Stimulated activated CD8-positive, alpha-beta memory T cell treated with anti-CD3 and anti-CD28 coated beads, Interleukin-7, amount 100 ng/mL, for 24 hours (primary cell): ENCODE measurements at places on chromosomes 16 and 17.
A peak's percentile ranks its signal among the peaks of the same experiment; 100 is the strongest.

DNA sequence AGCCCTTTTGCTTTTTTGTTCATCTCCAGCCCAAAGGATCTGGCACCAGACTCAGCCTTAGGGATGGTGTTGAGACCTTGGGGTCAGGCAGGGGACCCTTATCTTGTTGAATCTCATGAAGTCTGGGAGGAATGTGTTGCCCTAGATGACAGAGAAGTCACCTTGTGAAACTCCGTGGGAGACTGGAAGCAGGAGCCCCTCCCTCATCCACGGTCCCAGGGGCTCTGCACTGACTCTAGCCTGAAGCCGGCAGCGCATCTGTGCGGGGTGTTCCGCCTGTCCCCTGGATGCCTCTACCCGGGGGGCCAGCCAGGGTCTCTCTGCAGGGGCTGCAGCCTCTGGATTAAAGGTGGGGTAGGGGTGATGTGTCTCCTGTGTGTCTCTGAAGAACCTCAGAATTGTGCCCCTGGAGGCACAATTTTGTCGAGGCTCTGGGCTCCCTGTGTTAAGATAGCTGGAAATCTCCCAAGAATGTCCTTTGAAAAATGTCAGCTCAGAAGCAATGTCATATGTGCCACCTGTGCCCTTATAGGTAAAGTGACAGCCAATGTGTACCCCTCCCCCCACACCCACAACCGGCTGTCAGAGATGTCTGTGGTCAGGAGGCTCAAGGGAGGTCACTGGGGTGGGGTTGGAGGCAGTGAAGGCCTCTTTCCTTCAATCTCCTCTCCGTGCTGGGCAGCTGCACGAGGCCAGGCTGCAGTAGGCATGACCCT lies 32.1 kb upstream of the CDC42EP4 start:
- DNase-seq: no peak

- no peak for DNase-seq
Measured at GRCh38 chr17:2655546-2655945, 56.0 kb downstream of the CLUH start.

DNA sequence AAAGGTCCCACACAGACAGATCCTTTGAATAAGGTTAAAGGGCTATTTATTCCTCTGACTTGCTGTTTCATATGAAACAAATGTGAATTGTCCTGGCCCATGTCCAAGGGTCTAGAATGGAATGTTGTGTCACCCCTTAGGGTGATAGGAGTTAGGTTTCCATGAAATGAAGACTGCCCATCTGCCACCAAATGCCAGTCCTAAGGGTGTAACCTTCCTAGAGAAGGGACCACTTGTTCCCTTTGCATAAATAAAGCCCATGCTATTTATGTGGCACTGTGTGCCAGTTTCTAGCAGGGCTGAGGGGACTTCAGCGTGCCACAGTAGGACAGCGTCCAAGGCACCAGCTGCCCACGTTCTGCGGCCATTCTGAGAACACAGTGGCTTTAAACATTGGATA lies 171.3 kb downstream of the ABCA8 start:
- DNase-seq: no peak

DNA sequence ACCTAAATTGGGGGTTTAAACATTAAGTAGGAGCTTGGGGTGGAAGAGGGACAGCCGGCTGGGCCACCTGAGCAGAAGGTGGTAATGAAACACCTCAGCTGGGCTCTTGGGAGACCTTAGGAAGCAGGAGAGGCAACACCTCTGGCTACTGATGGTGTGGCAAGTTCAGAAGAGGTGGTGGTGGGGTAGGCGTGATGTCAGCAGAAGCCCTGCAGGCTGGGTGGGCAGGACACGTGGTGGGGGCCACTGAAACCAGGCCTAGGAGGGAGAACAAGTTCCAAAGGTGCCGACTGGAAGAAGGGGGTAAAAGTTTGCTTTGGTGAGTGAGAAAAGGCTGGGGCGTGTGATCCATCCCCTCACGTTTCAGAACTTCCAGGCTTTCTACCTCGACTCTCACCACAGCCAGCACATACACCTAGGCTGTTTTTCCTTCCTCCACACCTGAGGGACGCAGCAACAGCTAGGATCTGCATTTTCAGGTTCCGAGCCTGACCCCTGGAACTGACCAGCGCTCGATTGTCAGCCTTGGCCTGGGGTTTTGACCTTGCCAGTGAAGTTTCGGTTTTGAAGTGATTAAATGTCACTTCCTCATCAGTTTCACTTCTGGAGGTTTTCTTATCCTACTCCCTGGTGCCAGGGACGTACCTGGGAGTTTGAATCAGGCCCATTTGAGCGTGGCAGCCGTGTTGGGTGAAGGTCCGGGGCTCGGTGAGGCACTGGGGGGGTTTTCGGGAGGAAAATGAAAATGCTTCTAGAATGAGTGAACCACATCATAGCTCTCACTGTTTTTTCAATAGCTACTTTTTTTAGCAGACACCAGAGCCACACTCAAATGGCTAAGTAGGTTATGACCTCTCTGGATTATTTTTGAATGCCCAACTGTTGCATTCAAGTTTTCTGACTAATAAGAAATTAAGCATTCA lies 10.0 kb downstream of the SNN start:
- DNase-seq: no peak

GRCh38 chr16:58026705-58027160 lies 1.2 kb downstream of the MMP15 start:
- no peak for DNase-seq

DNA sequence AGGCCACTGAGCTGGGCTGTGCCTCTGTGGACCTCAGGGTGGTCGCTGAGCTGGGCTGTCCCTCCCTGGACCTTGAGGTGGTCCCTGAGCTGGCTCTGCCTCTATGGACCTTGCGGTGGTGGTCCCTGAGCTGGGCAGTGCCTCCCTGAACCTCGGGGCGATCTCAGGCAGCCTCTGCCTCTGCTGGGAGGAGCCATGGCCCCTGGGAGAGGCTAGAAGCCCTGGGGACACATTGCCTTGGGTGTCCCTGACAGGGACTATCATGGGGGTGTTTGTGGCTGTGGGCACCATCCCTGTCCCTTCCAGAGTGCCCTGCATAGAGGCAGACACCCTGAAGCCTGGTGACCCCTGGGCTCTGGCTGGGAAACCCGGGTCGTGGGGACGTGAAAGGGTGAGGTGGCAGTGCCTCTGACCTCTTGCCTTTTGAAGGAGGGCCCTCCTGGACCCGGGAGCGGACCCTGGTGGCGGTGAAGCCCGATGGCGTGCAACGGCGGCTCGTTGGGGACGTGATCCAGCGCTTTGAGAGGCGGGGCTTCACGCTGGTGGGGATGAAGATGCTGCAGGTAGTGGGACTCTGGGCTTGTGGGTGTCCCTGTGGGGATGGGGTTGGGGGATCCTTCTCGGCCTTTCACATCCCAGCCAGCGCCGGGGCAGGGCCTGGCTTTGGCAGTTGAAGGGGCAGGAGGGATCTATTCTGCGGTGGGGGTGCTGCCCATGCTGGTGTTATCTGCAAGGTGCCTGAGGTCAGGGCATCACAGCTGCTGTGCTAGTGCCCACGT lies 1.8 kb downstream of the NME4 start:
- no peak for DNase-seq

GRCh38 chr17:19905502-19905901 lies 37.8 kb upstream of the ULK2 start:
- no peak for DNase-seq

GRCh38 chr16:81834868-81835267 lies 55.8 kb downstream of the PLCG2 start:
- DNase-seq: no peak

GRCh38 chr17:75046407-75047289 lies at the start of the genes ATP5PD and KCTD2:
TSS of gene ATP5PD (minus strand) at chr17:75046969. CDS start at chr17:75042650, 4,319 bp downstream.
TSS of gene KCTD2 (plus strand) at chr17:75047225. CDS start at chr17:75047251, 26 bp downstream.
- peak; percentile 89 for DNase-seq

DNA sequence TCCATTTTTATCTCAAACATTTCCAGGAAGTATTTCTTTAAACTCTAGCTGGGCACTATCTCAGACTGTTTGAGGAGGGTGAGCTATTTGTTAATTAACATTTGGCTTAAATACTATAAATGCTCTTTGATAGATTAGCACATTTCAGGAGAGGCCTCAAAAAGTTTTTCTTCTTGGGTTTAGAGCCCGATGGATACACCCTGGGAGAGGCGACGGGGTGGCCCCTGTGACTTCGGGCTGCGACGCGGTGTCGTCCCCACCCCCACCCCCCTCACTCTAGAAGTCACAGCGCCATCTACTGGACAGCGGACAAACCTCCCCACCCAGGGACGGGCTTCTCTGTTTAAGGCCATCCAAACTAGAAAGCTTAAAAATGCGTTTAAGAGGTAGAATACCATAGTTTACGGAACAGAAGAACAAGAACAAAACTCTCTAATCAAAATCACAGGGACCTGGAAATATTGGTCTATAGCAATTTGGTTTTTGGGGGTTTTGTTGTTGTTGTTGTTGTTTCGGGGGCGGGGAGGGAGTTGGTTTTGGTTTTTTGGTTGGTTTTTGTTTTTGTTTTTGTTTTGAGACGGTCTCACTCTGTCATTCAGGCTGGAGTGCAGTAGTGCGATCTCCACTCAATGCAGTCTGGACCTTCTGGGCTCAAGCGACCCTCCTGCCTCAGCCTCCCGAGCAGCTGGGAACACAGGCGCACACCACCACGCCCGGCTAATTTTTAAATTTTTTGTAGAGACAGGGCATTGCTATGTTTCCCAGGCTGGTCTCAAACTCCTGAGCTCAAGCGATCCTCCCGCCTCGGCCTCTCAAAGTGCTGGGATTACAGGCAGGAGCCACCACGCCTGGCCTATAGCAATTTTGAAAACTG lies 254.4 kb downstream of the C16orf95 start:
- DNase-seq: peak; percentile 33

GRCh38 chr17:48045316-48046001 lies 2.7 kb upstream of the NFE2L1 start:
- no peak for DNase-seq

- no peak for DNase-seq
Measured at GRCh38 chr17:51045621-51046020, 75.0 kb downstream of the SPAG9 start.

- DNase-seq: no peak
Measured at GRCh38 chr16:59058250-59058649, 324.1 kb upstream of the GOT2 start.

- DNase-seq: no peak
Measured at GRCh38 chr17:42118545-42118944, 2.6 kb downstream of the KAT2A start.

DNA sequence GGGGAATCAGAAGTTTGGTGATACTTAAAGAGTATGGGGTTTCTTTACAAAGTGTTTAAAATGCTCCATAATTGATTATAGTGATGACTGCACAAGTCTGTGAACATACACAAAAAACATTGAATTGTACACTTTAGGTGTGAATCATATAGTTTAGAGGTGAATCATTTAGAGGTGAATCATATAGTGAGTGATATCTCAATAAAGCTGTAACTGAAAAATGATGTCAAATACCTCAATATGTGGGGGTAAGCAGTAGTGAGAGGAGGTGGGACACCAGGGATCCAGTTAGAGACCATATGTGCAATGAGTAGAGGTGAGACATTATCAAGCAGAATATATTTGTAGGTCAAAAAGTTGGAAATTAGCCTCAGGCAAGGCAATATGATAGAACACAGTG lies 264.5 kb downstream of the PMP22 start:
- no peak for DNase-seq
